Activated CD4-positive, alpha-beta T cell treated with anti-CD3 and anti-CD28 coated beads, Interleukin-2, amount 50 U/mL, for 24 hours (primary cell): ENCODE measurements at places on chromosomes 7 and 10.

GRCh38 chr7:20288036-20288435 lies 42.7 kb upstream of the ITGB8 start:
- no peak for DNase-seq

DNA sequence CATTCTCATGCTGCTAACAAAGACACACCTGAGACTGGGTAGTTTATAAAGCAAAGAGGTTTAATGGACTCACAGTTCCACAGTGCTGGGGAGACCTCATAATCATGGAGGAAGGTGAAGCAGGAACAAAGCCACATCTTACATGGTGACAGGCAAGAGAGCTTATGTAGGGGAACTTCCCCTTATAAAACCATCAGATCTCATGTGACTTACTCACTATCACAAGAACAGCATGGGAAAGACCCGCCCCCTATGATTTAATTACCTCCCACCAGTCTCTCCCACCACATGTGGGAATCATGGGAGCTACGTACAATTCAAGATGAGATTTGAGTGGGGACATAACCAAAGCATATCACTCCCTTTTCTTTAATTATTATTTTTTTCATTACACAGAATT lies 16.6 kb downstream of the COL28A1 start:
- DNase-seq, result no peak

GRCh38 chr10:46525177-46525823 lies 31.2 kb downstream of the GPRIN2 start:
- no peak for DNase-seq

DNA sequence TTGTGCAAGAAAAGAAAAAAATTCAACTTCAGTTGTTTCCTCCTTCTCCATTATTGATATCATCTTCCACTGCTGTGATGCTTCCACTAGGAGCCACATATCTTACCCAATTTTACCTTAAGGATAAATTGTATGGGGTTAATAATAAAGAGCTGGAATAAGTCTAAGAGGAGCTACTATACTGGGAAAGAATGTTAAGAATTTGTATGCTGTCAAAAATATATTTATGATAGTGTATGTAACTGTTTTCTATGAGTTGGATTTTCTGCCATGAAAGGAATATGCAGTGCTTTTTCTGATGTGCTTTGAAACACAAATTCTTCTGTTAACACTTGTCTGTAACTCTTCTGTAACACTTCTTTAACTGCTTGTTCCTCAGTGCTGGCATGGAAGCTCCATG lies 219.1 kb downstream of the VTI1A start:
- DNase-seq, result no peak

DNA sequence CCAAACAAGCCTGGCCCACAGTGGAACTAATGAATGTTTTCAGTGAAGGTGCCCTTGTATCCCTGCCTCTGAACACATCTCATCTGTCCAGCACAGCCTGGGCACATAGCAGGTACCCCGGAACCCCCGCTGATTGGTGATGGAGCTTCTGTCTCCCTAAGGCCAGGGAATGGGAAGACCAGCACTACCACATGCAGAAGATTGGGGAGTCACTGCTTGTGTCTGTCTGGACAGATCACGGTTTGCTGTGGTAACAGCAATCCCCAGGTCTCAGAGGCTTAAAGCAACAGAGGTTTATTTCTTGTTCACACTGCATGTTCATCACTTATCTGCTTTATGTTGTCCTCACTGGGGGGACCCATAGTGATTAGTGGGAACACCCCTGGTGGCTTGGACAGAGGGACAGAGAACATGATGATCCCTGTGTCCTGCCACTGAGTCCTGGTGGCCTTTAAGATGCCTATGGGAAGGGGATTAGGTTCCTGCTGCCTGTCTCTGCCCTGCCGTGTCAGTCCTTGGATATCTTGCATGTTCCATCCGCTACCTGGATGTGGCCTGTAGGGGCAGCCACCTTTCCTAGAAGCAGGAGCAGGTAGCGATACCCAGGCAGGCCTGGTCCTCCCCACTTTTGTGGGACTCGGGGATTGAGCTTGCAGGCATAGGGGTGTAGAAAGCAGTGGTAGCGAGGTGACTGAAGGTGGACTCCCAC lies 3.6 kb downstream of the TSPAN14 start:
- DNase-seq, result no peak
